ENCODE measurements at places on chromosomes 13 and 19. TPM values are rescaled to one million over a fixed set of nuclear protein-coding genes. Genes with fewer than 3 reads are reported as not detected.

- DNase-seq: no peak
Measured at GRCh38 chr19:18424122-18424889, 5.1 kb downstream of the SSBP4 start.

GRCh38 chr13:49436890-49437289 lies 7.0 kb downstream of the CAB39L start:
- DNase-seq: no peak

IL17D gene
- 8.9 TPM for polyA plus RNA-seq

- DNase-seq: no peak
Measured at GRCh38 chr19:40754611-40755247, 3.7 kb downstream of the SNRPA start.

GRCh38 chr19:17872251-17873001 lies 681 bp downstream of the SLC5A5 start:
- DNase-seq: no peak

DNA sequence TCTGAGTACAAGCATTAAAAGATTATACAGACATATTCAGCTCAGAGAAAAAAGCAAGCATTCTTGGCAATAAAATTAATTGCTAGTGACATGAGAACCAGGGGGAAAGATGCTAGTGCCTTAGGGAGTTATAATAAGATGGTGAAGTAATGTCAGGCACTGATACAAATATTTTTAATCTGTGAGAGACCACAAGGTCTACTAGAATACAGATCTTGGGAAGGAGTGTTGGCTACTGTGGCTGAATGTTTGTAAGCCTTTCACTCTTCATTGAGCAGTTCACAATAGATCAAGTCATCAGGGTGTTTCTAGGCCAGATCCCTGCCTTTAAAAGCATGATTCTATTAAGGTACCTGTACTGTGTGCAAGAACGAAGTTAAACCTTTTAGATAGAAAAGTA lies 16.4 kb downstream of the FREM2 start:
- no peak for DNase-seq

ZSCAN4 gene
- polyA plus RNA-seq: not detected

GRCh38 chr19:21028969-21029268 lies 8.5 kb downstream of the ZNF430 start:
- no peak for DNase-seq

Data from left renal pelvis (tissue), 4 donors.